Stimulated activated CD8-positive, alpha-beta memory T cell treated with anti-CD3 and anti-CD28 coated beads, Interleukin-7, amount 100 ng/mL, for 1 hour (primary cell): ENCODE measurements at places on chromosomes 2 and 18.

- no peak for DNase-seq
Observed at GRCh38 chr2:207072571-207072970, 93.2 kb downstream of the KLF7 start.

GRCh38 chr2:23400703-23401102, 15.7 kb downstream of the KLHL29 start:
- DNase-seq: no peak

DNA sequence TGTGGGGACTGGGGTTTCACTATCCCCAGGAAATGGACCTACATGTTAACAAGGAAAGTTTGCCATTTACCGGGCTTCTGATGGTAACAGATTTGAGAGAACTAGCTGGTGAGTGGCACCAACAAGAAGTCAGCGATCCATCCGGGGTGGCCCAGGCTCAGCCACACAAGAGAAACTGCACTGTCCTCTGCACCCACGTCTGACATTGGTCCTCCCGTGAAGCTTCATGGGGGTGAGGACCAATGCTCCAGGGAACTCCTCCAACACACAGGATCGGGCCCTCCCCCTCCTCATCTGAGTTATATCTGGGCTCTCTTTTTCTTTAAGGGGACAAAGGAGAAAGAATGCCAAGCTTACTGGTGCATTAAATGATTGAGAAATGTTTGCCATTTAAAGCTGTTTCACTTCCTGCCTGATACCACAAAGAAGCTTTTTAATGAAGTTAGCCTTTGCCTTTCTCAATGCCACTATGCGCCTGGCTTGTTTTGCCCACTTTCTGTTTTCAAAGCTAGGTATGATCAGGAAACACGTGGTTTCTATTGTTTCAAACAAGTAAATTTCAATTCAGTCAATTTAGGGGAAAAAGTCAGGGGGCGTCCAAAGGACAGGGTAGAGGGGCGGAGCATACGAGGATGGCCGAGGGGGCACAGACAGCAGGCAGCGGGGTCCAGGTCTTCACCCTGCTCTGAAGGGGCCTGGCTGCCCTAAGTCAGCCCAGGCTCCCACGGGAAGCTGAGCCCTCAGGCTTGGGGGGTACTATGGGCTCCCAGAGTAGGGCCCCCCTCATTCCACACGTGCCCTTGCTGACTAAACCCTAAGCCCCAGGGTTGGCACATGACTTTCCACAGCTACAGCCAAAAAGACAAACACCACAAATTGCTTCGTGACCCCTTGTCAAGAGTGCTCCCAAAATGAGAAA, 204.0 kb upstream of the ID2 start:
- DNase-seq: no peak

GRCh38 chr2:98465456-98466226, 21.0 kb downstream of the INPP4A start:
- peak; percentile 63 for DNase-seq

- no peak for DNase-seq
Observed at GRCh38 chr2:47650001-47650535, 132.9 kb upstream of the MSH6 start.

- DNase-seq: no peak
Observed at GRCh38 chr2:42954227-42954962, 162.0 kb upstream of the HAAO start.

GRCh38 chr2:74762789-74763188, 71.1 kb upstream of the HK2 start:
- no peak for DNase-seq

DNA sequence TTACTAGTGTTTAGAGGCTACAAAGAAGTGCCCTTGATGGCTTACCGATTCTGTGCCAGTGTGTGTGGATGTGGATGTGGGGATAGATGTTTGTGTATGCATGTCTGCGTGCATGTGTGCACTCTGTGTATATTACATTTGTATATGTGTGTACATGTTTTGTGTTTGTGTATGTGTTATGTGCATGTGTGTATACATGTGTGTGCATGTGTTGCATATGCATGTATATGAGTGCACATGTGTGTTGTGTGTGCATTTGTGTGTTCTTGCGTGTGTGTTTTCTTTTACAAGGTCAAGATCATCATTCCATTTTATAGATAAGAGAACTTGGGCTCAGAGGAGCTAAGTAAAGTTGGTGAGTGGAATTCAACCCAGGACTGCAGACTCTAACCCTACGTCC, 217.1 kb upstream of the PID1 start:
- no peak for DNase-seq

DNA sequence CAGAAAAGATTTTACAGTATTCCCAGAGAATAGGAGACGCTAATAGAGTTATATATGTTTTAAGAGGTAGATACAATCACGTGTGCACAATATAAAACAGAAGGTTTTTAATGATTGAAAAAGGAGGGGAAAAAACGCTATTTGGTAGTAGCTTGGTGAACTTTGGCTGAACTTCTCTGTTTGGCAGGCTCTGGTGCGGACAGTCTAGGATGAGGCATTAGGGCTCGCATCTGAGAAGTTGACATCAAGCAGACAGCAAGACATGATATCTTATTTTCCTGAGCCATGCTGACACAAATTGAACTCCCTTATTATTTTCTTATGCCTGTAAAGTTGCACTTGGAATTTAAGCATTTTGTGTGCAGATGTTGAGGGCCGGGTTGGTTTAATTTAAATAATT, 176.6 kb downstream of the EN1 start:
- no peak for DNase-seq

GRCh38 chr2:150609831-150610582, 122.5 kb upstream of the RND3 start:
- DNase-seq: no peak

- DNase-seq: no peak
Observed at GRCh38 chr2:25816249-25816648, 62.0 kb downstream of the ASXL2 start.

GRCh38 chr2:134796373-134796772, 42.0 kb upstream of the ACMSD start:
- no peak for DNase-seq
